Fibroblast of upper back skin (primary cell): ENCODE measurements at places on chromosomes 6 and 20.

DNA sequence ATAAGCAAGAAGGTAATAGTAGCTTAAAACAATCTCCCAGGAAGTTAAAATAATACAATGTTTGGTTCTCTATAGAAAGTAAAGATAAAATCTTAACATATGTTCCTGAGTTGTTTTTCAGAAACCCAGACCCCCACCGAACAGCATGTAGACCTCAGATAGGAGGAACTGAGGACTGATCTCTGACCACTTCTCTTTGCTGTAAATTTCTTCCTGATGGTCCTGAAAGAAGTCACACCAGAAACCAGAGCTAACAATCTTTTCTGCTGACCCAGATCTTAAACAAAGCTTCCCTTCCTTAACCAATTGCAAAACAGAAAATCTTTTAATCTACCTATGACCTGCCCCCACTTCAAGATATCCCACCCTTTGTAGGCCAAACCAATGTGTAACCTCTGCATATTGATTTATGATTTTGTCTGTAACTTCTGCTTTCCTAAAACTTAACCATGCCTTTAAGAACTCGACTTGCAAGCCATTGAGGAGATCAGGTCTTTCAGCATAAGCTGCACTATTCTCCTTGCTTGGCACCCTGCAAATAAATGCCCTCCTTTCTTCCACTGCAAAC is 21.9 kb upstream of the BEND6 start:
- no peak for DNase-seq

DNA sequence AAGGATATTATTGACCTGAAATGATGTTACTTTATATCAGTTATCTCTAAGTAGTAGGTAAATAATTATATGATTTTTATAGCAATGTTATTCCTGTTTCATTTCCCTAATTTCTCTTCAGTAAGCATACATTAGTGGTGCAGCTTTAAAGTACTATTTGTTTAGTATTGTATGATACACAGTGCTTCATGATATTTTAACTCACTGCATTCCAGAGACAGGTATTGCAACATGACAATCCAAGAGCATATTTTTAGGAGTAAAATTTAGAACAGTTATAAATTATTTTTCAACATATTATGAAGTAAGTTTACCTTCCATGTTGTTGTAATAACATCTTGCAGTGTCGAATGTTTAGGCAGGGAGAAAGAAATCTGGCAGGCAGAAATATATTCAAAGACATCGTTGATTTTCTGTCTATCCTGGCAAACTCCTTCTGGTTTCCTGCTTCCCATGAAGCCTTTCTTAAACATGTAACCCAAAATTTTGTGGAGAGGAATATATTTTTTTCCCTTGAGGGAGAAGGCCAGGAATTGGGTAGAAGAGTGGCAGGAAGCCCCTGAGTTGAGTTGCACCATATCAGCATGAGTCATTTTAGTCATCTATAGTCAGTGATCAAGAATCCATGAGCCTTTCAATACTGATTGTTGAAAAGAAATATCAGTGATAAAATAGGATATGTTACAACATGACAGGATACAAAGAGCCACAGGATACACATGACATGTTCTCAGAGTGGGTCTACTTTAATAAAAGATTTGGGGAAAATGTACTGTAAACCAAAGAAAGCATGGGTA is 29.0 kb upstream of the PTCHD4 start:
- no peak for DNase-seq

DNA sequence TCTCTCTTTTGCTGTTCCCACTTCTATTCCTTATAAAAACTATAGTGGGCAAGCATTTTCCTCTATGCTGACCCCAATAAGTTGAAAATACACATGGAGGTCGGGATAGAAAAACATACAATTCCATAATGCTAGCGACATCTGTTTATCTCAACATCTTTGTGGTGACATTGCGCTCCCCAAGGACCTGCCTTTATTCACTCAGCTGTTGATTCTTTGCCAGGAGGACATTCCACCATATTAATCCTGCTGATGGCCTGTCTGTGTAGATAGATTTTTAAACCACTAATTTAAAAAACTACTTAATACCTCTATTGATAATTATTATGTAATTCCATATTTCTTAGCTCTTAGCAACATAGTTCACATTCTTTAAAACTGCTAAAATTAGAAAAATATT is 555.3 kb upstream of the MAP3K7 start:
- no peak for DNase-seq

DNA sequence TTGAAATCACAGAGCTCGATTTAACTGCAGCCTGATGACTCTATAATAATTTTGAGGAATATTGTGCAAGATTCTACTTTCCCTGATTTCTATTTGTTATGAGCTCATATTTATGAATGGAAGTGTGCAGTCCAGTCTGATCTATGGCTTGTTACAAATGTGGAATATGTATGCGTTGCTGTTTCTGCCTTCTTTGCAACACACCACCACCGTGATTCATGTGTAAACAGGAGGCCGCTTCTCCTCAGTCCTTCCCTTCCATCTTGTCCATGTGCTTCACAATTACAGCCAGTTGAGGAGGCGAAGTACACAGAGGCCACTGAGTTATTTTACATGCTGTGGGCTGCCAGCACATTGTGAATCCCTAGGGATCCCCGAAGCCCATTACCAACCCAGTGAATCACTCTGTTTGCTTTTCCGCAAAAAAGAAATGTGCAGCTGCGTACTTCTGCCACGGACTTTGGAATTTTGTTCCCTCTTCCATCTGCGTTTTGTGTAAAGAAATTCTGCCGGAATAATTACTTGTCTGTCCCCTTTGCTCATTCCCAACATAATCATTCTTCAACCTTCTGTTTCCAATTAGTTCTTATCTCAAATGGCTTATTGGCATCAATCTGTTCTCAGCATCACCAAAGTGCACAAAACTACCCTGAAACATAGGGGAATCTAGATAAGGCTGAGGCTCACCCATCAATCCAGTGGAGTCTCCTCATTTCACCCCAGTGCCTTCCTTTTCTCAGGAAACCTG is 551.6 kb upstream of the CITED2 start:
- peak; percentile 97 for DNase-seq

GRCh38 chr20:58557733-58558342 is 42.6 kb upstream of the APCDD1L start:
- peak; percentile 64 for DNase-seq

DNA sequence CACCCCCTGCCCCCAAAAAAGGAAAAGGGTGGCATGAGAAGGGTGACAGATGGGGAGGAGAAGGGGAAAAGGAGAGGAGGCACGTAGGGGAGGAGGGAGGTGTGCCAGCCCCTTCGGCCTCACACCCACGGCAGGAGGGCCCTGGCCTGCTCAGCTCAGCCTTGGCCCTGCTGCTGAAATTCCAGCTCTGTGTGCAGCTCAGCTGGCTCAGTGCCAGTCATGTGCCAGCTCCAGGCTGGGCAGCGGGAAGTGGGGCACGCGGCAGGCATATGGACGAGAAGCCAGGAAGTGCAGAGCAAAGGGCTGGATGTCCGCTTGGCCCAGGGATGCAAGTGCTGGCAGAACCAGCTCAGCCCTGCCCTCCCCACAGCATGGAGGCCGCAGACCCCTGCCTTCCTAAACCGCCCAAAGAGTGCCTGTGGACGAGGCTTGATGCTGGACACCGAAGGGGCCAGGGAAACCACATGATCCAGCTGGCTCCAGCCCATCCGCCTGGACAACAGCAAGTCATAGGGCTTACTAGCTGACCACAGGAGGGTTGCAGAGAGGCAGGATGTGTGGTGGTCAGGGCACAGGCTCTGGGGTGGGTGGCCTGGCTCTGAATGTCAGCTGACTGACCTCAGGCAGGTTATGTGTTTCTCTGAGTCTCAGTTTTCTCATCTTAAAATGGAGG is 60.2 kb downstream of the NOL4L start:
- DNase-seq: no peak

GRCh38 chr20:10705801-10706459 is 32.1 kb upstream of the JAG1 start:
- DNase-seq: no peak

DNA sequence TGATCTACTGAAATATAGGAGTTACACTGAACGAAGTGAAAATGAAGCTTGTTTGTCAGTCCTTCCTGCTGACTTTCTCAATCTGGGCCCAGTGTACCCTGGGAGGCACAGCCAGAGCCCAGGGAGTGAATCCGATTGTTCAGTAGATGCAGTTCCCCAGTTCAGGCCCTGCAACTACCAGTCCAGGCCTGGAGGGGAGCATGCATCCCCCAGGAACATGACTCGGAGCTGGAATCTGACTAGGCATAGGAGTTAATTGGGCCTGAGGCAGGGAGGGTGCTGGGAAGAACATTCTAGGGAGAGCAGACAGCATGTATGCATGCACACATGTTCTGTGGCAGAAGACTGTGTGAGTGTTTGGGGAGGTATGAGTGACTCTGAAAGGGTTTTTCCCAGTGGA is 42.1 kb downstream of the PHACTR3 start:
- DNase-seq: no peak

DNA sequence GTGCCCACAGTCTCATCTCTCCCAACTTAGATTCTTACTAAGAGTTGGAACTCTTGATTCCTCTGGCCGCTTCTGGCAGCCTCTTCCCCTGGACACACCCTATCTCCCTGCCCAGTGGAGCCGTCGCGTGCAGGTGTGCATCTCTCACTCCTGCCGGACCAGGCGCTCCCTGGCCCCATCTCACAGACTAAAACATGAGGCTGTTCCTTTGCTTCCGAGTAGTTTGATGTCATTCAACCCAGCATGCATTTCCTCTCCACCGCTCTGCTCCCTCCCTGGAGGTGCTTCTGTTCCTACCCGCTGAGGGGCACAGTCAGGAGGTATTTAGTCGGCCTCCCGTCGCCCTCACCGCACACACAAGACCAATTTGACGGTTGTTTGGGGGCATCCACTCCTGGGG is 228.0 kb upstream of the QKI start:
- DNase-seq: no peak

DNA sequence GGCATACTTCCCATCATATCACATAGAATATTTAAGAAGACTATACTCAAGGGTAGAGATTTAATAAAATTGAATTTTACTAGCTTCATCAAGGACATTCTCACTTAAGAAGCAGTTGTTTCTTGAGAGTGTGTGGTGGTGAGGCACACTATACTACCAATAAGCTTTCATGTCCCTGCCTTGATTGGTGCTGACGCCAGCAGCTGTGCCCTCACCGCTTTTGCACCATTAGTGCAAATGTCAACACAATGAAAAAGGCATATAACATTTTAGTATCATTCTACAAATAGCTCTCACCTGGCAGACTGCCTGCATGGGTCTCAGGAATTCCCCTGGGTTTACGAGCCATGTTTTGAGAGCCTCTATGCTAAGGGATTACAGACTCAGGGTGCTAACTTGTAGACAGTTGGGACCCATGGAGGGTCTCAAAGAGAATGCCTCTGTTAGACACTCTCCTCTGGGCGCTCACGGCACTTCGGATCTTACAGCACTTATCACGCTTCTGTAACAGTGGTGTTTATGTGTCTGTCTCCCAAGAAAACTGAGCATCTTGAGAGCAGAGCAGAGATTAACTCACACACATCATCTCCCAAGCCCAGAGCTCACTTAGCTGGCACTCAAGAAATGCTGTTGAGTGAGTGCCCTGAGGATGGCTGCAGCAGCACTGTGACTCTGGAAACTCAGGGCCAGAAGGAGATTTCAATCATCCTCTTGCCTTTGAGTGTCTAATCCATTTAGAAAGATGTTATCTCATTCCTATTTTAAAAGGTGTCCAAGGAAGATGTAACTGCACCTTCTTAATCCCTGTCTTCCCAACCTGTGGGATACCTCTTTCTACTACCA is 143.3 kb upstream of the GPR6 start:
- DNase-seq: no peak

- peak; percentile 93 for DNase-seq
Measured at GRCh38 chr6:139820210-139820609, 445.8 kb upstream of the CITED2 start.

DNA sequence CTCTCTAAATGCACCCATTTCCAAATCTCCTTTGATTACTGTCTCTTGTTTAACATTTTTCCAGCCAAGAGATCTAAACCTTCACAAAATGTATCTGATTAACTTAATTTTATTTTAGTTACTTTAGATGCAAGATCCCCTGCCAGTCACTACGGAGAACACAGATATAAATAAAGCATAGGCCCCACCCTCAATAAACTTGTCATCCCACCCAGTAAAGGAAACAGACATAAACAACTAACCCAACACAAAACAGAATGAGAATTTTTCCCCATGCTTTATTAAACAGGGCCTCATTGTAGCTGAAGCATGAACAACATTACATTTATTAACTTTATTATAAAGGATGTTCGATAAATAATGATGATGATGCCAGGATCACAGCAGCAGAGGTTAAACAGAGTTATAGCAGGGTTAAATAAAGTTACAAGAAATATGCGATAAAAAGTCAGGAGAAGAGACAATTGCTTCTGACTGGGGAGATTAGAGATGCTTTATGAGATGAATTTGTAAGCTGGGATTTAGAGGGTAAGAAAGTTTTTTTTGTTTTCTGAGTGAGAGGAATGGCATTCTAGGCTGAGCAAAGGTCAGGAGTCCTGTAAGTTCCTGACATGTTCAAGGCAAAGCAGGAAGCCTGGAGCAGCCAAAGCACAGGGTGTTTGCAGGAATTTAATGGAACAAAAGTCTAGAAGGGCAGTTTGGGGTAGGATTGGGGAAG is 41.1 kb downstream of the TFAP2A start:
- DNase-seq: no peak

GRCh38 chr6:3929281-3929798 is 80.2 kb downstream of the FAM50B start:
- DNase-seq: peak; percentile 92

DNA sequence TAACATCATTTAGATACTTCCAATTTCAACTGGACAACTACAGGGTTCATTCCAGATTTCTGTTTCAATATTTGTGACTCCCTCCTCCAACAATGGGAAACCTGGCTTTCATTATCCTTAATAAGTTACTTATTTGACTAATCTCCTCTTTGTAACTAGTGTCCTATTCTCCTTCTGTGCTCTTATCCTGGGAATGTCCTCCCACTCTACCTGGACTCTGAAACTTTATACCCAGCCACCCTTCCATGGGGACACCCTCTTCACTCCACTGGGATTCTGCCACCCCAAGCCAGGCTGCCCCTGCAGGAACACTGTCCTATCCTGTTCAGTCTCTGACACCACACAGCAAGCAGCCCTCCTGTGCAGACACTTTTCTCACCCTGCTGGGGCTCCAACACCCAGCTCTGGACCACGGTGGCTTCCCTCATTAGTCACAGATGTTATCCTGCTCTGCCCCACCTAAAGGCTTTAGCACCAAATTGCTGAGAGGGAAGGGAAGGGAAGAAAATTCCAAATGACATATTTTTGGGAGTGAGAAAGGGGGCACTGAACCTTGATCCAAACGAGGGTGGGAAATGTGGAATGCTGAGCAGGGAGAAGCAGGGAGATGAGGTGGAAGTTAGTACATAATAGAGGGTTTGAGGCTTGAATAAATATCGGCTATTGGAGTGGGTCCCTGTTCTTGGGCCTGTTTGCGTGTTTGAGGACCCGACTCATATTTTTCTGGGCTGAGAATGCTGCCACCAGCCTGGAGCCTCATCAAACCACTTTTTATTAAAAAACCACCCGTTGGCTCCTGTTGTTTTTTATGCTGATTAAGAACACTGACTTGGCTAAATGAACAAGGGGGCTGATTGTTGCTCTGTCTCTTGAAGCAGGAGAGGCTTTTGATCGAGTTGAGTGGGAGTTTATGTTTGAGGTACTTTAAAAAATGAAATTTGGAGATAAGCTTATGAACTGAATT is 54.0 kb upstream of the AKIRIN2 start:
- DNase-seq: peak; percentile 24
